ENCODE measurements at places on chromosomes 6 and 20. TPM values are rescaled to one million over a fixed set of nuclear protein-coding genes. Genes with fewer than 3 reads are reported as not detected.

DNA sequence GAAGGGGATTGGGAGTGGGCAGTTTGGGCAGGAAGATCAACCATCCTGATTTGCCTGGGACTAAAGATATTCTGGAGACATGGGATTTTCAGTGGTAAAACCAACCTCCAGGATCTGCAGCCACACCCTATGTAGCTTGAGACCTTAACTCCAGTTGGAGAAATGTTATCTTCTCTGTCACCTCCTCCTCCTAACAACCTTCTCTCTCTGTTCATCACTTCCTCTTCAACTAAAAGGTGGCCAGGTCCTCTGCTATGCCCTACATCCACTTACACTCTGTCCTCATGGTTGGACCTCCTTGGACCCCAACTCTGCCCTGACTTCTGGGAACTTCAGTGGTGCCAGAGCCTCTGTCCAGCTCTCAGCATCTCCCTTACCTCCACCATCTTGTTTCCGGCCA lies 42.0 kb upstream of the SLC9A8 start:
- no peak for DNase-seq

MED23 gene
- 28.5 TPM for polyA plus RNA-seq

DNA sequence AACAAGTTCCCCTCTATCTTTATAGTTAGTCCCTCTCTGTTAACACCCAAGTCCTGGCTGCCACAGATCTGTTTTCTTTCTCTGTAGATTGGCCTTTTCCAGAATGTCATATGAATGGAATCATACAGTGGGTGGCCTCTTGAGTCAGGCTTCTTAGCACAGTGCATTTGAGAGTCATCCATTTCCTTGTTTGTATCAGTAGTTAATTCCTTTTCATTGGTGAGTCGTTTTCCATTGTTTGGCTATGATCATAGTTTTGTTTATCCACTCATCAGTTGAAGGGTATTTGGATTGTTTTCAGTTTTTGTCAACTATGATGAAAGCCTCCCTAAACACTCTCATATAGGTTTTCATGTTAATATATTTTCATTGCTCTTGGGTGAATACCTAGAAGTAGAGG lies 248.3 kb downstream of the ARID1B start:
- DNase-seq: no peak

COL20A1 gene
- polyA plus RNA-seq: not detected

FERMT1 gene
- polyA plus RNA-seq: 1.1 TPM

RNGTT gene
- polyA plus RNA-seq: 6.5 TPM

Data from BJ (cell line).